Osteocyte (in vitro differentiated cells): ENCODE measurements at places on chromosomes 1 and 21. TPM values are rescaled to one million over a fixed set of nuclear protein-coding genes. Genes with fewer than 3 reads are reported as not detected.

Gene TSPEAR
- not detected in 2 replicates for total RNA-seq

Gene AMPD1
- not detected in 2 replicates for total RNA-seq

Gene APCS
- not detected in 2 replicates for total RNA-seq

Gene CAMSAP2
- total RNA-seq: 44.7 and 47.8 TPM in 2 replicates

Gene TNFRSF25
- total RNA-seq: 26.4 and 27.9 TPM in 2 replicates

Gene CHODL
- total RNA-seq: 0.19 TPM in 1 of 2 replicates, not detected in the other

GRCh38 chr1:90502194-90502593 is 214.9 kb downstream of the BARHL2 start:
- DNase-seq: no peak

DNA sequence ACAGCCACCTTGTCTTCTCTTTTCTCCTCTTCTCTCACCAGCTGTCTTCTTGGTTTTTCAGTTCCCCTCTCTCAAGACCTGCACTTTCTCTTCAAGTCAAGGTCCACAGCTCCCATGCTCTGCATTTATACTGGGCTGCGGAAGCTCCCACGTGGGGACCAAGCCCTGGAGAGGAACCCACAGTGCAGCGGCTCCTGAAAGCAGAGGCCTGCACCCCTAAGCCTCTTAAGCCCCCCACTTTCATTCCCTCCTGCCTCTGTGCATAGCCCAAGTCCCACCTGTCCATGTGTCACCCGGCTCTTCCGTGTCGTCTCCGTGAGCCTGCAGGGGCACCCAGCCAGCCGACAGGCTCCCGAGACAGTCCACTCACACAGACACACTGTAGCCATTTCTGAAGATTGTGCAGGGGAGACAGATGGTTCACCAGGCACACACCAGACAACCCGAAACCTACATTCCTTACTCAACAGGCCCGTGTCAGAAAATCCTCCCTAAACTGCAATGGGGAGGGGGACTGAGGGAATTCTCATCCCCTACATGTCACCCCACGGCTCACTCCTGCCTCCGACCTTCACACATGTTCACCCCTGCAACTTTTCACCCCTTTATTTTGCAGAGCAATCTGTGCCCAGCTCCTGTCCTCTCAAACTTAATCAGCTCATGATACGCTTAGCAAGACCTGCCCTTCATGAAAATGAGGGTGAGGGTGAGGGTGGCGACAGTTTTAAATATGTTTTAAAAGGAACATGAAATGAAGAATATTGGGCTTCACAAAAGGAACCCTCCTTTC is 6.3 kb downstream of the MX2 start:
- DNase-seq: peak; percentile 74

DNA sequence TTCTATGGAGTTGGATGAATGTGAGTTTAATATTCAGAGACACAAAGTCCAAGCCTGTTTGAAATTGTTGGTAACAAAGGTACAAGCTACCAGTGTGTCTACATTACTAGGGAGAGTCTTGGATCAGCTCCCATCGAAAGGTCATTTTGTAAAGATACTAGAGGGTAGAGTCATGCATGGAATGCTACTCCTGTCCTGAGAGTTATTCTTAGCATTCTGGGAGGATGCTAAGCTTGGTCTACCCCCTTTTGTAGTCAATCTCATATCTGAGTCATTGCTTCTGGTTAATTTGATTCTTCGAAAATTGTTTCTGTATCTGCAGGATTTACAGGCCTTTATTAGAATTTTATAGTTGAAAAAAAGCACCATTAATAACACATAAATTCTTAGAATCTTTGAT is 240.2 kb downstream of the ST6GALNAC3 start:
- DNase-seq: no peak

- no peak for DNase-seq
Observed at GRCh38 chr1:4044967-4045366, 144.9 kb upstream of the C1orf174 start.

DNA sequence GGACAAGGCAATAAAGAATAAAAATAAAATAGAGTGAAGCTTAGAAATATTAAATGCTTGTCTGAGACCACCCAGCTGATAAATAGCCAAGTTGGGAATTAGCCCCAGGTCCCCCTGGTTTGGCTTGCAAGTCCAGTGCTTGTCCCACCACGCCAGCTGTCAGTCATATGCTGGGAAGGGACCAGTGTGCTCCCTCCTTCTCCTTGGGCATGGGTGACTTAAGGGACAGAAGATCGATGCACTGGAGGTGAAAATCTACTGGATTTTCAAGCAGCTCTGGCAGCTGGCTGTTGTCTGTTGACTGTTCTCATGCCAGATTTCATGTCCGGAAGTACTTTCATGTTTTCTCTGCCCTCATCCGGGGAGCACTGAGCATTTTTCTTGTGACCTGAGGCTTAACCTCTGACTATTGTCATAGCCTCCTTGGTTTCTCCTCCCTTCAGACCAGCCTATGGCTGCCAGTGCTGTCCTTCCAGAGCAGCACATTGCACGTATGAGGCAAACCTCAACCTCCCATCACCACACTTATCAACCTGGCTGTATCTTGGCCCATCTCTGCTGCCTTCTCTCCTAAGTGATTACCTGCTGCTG is 12.4 kb downstream of the LMOD1 start:
- no peak for DNase-seq

- DNase-seq: no peak
Observed at GRCh38 chr1:153532181-153532580, 3.6 kb downstream of the S100A6 start.

DNA sequence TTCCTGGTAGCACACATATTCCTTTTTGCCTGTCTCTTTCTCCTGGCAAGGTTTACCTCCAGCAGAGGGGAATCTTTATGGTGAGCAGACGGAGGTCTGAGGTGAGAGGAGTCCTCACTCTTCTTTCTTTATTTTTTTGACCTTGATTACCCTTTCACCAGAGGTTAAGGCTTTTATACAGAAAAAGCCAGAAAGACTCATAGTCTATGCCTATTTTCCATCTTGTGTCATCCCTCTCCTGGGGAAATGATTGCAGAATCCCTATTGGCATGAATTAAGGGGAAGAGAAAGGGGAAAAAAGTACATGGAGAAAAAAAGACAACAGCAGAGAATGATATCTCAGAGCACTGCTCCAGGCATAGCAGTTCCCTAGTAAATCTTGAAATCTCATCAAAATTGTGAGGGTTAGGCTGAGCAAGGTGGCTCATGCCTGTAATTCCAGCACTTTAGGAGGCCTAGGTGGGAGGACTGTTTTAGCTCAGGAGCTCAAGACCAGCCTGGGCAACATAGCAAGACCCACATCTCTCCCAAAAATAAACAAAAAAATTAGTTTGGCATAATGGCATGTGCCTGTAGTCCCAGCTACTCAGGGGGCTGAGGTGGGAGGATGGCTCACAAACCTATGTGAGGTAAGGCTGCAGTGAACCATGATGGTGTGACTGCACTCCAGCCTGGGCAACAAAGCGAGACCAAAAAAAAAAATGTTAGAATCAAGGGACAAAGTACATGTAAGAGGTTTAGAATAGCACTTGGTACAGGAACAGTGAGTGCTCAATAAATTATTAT is 1.2 kb upstream of the XPR1 start:
- DNase-seq: no peak

DNA sequence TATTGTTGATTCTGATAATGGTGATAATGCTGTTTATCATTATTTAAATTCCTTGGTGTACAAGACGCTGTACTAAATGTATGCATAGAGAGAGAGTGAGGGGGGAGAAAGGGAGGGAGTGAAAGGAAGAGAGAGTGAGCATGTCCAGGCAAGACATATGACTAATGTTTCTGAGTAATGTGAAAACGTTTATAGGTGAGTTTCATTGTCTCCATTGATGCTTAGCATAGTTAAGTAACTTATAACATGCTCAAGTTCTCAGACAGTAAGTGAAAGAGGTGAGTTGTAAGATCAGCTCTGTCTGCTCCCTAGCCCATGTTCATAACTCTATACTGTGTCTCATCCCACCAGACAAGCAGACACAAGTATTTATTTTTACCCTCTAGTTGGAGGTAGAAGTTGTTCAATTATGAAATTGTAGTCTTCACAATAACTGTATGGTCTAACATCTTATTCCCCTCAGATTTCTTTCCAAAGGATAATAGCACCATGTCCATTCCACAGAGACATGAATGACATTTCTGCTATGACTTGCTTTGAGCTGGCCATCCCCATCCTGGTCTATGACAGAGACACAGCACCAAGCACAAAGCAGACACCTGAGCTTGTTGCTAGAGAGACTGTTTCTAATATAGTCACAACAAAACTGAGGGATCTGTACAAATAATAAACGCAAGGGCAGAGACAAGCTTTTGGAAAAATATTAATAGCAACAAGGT is 285.1 kb downstream of the CACNA1E start:
- DNase-seq: no peak

DNA sequence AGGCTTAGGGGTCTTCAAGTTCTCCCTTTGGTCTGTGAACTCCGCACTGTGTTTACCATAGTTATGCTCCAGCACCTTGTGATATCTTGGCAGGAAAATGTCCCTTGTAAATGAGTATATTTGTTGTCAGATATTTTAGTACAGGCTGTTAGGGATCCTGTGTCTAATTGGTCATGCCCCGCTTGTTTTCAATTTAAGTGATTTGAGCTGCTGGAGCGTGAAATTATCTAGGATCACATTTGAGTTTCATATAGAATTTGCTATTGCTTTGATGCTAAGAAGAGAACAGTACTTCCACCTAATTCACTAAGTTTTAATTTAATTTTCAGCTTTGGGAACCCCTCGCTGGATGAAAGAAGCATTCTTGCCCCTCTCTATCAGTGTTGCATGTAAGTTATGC is 15.4 kb upstream of the TOR3A start:
- no peak for DNase-seq

DNA sequence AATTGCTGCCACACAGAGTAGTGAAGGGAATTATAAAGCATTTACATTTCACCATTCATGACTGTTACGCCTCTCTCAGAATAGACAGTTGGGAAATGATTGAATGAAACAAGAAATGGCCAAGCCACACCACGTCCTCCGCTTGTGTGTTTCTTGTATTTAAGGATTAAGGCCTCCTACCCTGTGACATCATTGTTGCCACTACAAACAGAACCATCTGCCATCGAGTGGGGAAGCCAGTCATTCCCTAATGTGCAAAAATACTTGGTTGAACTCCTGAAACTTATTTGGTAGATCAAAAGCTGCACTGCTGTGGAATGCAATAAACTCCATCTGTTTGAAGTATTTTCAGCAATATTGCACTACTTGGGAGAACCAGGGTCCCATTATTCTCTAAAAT is 99.0 kb upstream of the C1orf105 start:
- DNase-seq: no peak

DNA sequence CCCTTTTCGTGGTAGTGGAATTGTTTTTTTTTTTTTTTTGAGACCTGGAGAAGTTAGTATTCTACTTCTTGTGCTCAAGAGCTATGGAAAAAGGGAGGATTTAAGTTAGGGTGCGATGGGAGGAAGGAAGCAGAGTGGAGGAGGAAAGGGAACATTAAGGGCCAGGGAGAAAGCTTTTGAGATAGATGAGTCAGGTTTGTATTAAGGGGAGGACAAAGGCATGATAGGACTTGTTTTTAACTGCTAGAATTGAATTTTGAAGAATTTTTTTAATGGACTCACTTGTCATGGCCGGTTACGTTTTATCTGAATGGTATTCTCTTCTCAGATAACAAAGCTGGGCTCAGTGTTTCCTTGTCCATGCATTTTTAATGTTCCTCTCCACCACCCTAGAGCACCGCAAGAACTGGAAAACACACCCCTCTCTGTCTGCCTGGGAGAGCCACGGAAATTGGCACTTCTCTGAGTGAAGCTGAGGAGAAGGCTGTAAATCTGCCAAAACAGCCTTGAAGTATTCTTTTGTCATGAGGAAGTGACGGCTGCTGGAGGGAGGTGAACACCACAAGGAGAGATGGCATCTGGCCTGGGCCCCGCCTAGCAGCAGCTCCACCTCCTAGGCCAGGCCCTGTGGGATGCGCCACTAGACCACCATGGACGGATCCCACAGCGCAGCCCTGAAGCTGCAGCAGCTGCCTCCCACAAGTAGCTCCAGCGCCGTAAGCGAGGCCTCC is 3.5 kb downstream of the NIPAL3 start:
- DNase-seq: no peak

GRCh38 chr1:84353695-84354094 is 44.6 kb upstream of the DNASE2B start:
- no peak for DNase-seq

DNA sequence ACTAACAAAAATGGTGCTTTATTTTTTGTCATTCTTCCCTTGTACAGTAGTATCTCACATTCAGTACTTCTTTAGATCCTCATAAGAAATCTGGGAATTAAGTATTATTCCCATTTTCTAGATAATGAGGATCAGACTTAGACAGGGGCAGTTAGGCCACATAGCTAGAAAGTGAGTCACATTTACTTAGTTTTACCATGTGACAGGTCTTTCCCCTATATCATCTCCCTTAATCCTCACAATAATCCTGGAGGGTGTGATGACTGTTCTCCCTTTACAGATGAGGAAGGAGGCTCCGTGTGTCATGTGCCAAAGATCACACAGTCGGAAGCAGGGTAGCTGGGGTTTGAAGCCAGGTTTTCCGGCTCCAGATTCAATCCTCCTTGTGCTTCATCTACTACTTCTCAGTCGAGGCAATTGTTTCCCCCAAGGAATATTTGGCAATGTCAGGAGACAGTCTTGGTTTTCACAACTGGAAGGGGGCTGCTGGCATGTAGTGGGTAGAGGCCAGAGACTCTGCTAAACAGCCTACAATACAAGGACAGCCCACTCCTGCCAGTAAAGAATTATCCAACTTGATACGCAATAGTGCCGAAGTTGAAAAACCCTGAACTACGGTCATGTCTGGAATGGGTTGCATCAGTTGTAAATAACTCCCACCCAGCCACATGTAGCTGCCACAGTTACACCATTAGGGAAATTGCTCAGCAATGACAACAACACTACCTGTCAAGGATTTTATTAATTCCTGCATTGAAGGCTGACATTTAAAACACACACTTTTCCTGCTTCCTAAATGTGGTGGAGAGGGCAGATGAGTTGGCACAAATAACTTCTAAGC is 54.5 kb downstream of the C8B start:
- DNase-seq: no peak

- no peak for DNase-seq
Observed at GRCh38 chr21:16742131-16742641, 770.7 kb upstream of the CXADR start.

DNA sequence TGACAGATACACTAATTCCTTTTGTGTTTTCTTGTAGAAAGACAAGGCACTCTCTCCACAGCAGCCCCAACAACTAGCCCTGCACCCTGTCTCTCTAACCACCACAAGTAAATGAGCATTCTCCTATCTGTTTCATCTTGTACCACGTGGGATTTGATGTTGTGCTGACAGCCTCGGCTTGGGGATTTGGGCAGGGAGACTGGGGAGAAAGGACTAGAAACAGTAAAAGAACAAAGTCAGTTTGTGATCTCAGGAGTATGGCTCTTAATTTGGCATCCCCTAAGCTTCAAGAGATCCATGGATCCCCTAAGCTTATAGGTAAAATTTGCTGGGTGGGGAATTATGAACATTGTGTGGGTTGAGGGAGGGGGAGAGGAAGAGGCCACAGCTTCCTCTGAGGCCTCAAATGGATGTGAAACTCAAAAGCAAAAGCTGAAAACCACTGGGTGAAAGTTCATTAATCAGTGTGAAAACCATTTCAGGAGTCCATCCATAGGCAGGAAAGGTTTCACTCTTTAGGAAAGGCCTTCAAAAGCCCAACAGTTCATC is 3.1 kb downstream of the C1orf162 start:
- DNase-seq: no peak
